Brain pericyte (primary cell): ENCODE measurements at places on chromosomes 5 and 9.

GRCh38 chr9:120926397-120926928, at the start of gene TRAF1:
Gene TRAF1, minus strand, starts transcription at chr9:120926796. Its CDS starts 721 bp downstream, at chr9:120926075.
- DNase-seq, result no peak

- no peak for DNase-seq
Observed at GRCh38 chr9:136784997-136785361, 6.2 kb upstream of the TMEM141 start.

- DNase-seq, result no peak
Observed at GRCh38 chr5:82374637-82375036, 96.5 kb upstream of the RPS23 start.

GRCh38 chr9:109792951-109793546, 13.1 kb downstream of the PALM2AKAP2 start:
- peak; percentile 79 for DNase-seq

DNA sequence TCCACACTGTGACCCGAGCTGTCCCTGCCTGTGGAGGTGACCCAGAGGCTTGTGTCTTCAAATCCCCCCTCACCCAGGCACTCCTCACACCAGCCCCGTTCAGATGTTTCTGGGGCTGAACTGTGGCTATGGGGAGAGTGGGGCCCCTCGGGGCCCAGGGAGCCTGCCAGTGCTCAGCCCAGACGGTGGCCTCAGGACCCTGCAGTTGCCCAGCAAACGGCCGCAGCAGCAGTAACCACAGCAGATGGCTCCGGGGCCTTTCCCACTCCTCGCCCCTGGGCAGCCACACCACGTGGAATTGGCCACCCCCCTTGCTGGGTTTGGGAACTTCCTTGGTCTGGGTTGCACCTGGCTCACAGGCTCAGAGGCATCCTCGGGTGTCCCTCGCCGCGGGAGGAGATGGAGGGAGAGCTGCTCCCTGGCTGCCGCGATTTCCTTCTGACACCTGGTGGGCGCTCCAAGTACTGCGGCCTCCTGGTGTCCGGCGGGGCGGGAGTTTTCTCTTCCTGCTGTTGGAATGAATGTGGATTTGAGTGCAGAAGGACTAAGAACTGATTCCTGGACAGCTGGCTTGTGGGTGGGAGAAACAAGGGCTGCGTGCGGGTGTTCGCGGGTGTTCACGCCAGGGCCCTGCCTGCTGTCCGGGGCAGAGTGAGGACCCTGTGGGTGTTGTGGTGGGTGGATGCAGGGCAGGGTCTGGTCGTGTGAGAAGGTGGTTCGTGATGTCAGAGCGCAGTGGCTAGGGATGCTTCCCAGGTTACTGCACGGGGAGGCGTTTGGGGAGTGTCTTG, 97.5 kb downstream of the COL5A1 start:
- DNase-seq, result no peak
